CD4-positive, alpha-beta T cell treated with Interleukin-1 beta for 1 hour (primary cell): ENCODE measurements at places on chromosomes 1 and 21.
A peak's percentile ranks its signal among the peaks of the same experiment; 100 is the strongest.

- no peak for DNase-seq
These were observed 76.0 kb downstream of the KIAA0319L start for GRCh38 chr1:35481229-35481628.

GRCh38 chr1:41863718-41864117 lies 55.0 kb downstream of the HIVEP3 start:
- DNase-seq = no peak

DNA sequence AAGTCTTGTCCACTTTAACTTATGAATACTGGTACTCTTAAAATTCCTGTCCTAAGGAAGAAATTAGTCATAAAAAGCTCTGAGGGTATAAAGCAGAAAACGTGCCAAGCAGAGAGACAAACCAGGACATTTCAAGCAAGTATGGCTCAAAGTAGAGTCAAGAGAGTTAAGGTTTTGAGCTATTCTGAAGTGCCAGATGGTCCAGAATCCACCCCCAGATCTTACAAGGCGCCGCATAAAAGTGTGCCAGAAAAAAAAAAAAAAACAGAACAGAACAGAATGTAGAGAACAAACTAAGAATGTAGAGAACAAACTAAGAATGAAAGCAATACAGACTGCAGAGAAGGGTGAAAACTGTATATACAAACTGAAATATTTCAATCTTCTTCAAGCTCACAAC lies 12.5 kb downstream of the EPS15 start:
- no peak for DNase-seq

DNA sequence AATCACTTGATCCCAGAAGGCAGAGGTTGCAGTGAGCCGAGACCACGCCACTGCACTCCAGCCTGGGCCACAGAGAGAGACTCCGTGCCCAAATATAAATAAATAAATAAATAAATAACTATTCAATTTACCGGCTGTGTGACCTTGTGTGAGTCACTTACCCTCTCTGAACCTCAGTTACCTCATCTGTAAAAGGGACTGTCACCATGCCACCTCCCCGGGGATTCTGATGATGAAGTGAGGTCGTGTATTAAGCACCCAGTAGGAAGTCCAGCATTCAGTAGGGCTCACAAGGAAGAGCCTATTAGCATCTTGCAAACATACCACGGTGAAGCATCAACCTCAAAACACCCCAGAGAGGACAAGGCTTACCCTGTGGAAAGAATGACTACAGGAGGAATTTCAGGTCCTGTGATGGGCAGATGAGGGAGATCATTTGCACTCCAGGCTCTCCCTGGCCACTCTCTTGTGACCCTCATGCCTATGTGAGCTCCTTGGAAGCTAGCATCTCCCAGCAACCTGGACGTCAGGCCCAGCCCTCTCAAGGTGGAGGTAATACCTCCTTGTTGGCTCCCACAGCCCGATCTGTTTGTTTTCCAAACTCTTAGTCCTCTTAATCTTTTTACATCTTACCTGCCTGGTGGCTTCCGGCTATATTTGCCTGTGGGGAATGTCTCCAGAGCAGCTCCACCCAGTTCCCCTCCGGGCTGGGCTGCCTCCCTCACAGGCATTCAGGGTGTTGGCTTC lies 7.6 kb upstream of the C1QA start:
- no peak for DNase-seq

GRCh38 chr1:160560045-160560705 lies 19.1 kb downstream of the CD84 start:
- DNase-seq = no peak

DNA sequence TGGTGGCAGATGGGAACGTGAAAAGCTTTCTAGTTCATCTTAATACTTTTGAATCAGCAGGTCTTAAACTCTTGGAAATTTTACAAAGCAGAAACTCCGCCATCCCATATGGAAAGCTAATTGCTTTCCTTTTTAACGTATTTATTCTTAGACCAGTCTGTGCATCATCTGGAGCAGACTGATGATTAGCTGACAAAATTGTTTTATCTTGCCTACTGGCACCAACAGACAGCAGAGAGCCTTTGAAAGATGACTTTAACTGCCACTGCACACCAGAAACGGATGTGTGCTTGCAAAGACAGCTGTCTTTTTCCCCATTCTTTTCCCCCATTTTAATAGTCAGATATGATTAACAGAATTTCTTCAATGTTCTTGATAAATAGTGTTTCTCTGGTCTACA lies 97.0 kb downstream of the PLD5 start:
- DNase-seq = no peak

GRCh38 chr1:88787023-88787903 lies 103.2 kb downstream of the PKN2 start:
- DNase-seq = no peak

DNA sequence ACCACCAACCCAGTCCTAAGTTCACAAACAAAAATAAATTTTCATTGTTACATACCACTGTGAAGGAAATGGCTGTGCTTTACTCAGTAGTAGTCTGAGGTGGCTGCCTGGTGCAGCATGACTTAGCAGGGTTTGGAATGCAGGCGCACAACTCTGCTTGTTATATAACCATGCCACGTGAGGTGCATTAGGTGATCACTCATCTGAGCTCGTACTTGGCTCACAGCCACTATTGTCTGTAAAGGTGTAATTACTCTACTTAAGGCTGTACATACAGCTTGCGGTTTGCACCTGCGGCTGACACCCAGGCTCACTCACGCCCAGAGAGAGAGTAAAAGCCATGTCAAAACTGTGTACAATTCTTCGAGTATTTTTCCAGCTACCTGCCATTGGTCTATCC lies 599.4 kb downstream of the LTN1 start:
- no peak for DNase-seq

- DNase-seq = peak; percentile 19
These were observed 12.3 kb downstream of the OR2T11 start for GRCh38 chr1:248622570-248623001.

- peak; percentile 63 for DNase-seq
These were observed 479 bp downstream of the POGK start for GRCh38 chr1:166839600-166840308.

DNA sequence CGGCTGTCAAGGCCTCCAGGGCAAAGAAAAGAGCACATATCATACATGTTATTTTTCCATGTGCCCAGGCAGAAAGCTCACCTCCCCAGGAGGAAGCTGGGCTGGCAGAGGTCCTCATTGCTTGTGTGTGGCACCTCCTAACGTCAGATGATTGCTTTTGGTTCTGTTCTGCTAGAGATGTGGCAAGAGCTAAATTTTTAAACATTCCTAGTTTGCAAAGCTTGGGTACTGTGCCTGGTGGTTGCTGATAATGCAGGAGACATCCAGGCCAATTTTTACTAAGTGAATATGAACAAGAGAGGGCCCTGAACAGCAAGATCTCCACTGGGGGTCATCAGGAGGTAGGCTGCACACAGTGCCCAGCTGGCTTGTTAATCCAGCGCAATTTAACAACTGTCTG lies 93.9 kb downstream of the TBX19 start:
- DNase-seq = no peak

DNA sequence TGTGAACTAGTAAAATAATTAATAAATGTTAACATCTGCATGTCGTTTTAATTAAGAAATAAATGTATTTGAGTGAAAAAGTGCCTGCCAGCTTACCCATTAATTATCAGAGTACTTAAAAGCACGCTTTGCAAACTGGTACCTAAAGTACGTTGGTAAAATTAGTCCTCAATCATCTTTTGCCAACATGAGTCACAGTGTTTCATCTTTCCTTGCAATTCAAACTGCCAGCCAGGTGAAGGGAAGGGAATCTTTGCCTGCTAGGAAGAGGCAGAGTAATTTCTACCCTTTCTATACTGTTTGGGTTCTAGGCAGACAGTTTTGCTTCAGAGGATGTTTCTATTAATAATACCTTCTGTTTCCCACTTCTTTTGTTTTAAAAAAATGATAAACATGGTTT lies 57.2 kb upstream of the CNIH3 start:
- DNase-seq = no peak

DNA sequence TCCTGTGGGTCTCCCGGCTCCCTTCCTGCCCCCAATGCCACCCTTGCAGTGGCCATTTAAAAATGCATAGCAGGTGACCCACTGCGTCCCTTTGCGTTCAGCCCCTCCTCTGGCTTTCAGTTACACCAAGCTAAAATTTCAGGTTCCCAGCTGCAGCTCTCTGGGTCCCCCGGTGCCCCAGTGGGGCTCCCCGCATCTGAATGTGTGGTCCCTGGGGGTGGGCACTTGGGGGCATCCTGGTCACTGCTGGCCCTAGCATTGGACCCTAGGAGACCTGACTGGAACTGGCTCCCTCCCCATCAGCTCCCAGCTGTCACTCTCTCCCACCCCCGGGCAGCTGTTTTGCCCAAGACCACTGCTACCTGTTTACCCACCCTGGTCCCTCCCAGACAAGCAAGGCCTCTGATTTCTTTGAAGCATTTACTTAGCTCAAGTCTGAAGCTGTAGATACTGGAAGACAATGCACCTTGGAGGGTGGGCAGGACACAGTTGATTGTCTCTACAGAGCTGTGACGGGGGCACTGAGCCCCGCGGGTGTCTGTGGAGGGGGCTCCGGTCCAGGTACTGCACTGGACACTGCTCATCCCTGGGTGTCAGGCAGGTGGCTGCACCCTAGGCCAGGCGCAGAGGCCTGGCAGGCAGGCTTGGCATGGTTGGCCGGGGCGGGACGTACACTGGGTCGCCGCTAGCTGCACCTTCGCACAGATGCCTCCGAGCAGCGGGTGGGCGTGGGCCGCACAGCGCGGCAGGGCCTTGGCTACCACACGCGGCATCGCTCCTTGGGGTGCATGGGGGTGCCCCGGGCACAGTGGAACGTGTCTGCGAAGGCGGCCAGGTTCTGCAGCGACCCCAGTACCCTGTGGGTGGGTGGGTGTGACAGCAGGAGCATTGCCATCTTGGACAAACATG lies 3.9 kb downstream of the PRXL2B start:
- DNase-seq = no peak

DNA sequence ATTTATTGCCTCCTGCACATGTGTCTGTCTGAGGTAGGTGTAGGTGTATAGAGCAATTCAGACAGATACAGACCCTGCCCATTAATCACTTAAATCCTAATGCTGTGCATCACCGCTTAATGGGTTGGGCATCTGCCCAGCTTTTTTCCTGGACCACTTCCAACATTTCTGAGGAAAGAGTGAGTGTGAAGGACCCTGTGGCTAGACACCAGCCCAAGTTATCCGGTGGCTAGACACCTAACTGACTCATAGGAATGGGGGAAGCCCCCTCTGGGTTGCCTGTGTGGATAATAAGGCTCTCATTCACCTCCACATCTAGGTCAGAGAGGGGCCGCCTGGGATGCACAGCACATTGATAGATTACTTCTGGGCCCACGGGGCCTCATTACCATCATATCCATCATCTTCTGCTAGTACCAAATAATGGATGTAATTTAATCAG lies 121.1 kb upstream of the RAVER2 start:
- no peak for DNase-seq

DNA sequence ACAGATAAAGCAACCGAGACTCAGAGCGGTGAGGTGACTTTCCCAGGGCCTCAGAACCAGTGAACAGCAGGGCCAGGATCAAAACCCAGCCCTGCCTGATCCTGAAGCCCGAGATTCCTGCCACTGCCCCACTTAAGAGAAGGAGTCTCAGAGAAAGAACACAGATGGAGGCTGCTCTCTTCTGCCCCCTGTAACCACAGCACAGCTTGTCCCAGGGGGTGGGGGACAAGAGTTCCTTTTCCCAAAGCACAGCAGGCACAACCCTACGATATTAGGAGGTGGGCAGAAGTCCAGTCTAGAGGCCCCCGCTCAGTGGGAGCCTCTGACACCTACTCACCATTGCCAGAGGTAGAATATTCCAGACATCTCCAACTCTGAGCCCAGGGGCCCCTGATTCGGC lies 24.0 kb upstream of the VWA5B1 start:
- no peak for DNase-seq

DNA sequence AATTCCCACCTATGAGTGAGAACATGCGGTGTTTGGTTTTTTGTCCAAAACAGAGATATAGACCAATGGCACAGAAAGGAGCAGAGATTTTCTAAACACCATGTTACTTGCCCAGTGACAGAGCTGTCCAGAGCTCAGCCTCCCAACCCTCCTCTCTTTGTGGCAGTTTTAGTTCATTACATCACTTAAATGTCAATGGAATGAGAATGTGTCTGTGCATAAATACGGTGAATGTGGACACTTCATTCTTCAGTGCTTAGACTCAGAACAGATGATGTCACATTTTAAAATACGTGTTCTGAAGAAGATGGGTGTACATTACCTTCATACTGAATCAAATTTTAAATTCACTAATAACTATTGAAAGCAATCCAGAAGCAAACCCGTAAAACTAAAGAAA lies 374.9 kb downstream of the DSCAM start:
- no peak for DNase-seq

DNA sequence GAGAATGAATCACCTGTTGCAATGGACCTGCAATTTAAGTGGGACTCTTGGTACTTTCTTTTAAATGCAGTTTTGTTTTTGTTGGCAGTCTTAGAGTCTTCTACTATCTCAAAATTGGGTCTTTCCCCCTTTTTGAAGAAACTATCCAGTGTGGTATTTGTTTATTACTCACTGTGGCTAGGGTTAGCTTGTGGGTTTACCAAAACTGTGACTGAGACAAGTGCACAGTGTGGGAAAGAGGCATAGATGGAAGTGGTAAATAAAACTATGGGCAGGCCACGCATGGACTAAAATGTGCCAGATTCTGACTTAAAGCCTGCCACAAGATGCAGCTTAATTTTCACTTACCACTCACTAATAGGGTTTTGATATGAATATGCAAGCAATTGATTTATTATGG lies 1441.7 kb downstream of the PLA2G4A start:
- no peak for DNase-seq

DNA sequence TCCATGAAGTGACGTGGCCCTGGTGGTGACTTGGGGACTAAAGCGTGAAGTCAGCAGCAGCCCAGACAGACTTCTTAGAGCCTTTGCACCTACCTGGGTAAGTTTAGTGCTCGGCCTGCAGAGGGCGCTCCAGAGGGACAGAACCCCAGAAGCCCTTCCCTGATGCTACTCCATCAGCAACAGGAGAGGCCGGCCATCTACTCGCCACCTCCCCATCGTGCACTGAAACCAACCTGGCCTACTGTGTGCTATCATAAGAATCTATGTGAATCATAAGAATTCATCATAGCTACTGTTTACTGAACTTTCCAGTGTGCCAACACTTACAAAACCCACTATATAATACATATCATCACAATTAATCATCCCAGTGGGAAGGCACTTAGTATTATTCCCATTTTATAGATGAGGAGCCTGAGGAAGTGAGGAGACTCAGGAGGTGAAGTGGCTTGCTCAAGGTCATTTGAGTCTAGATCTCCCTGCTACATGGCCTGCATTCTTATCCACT lies 7.9 kb upstream of the EDN2 start:
- peak; percentile 14 for DNase-seq

- DNase-seq = no peak
These were observed 487.0 kb downstream of the DPYD start for GRCh38 chr1:97433824-97434177.
